Thoracic aorta (tissue), 2 donors: ENCODE measurements at places on chromosomes 13 and 19.

DNA sequence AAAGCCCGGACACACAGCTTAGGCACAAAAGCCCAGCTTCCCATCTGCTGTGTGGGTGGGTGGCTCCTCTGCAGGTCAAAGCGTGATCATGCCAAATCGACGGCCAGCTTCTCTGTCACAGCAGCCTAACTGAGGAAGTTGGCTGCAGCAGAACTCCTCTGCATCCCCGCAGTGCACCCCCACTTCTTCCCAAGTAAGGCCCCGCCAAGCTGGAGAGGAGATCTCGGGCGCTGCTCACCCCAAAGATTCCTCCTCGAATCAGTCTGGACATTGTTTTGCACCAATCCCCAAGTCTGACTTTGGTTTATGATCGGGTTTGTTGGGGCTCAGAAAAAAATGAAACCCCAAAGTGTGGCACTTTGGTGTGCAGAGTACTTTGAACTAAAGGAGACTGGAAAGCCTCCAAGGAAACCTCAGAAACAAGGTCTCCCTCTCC lies 19.7 kb upstream of the CPB2 start:
- DNase-seq, result no peak

DNA sequence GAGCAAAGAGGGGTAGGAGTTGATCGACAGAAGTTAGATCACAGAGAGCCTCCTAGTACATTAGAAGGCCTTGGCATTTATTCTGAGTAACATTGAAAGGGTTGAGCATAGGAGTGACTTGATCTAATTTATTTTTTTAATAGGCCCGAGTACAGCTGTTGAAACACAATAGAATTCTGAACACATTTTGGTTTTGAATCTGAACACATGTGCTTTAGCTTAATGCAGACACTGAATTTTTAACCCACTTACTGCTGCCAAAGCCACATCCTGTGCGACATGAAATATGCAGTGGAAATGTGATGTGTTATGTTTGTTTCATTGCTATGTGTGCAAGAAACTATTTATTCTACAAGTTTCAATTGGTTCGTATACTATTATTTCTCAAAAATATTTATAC lies 1505.9 kb downstream of the PCDH9 start:
- no peak for DNase-seq

GRCh38 chr13:32587011-32587810 lies 959 bp downstream of the PDS5B start:
- peak; percentile 25 for DNase-seq

DNA sequence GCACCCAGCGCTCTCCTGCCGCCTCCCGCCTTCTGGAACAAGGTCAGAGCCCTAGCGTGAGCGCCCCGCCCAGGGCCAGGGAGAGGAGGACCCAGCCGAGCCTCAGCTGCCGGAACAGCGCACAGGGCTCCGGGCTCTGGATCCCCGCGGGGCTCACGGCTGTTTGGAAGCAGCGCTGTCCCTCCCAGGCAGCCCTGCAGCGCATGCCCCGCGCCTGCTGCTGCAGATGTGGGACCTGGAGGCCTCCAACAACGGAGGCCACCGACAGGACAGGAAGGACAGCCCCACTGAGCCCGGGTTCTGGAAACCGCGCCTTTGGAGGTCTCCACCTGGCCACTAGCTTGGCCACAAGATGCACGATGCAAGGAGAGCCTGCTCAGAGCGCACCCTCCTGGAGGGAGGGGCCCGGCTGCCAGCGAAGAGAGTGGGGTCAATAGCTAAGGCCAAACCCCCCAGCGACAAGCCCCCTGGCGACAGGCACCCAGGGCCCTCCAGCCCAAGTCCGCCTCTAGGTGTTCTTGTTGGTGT lies 12.6 kb downstream of the ZSCAN18 start:
- DNase-seq, result no peak
